Large intestine (tissue), 12 donors: ENCODE measurements at places on chromosomes 5 and 9. TPM values are rescaled to one million over a fixed set of nuclear protein-coding genes. Genes with fewer than 3 reads are reported as not detected.

- DNase-seq: no peak
These were observed 306.9 kb upstream of the ADAMTS16 start for GRCh38 chr5:4833104-4833738.

- no peak for DNase-seq
These were observed 77.7 kb downstream of the FOXD1 start for GRCh38 chr5:73370640-73371583.

BARHL1 gene
- 0.01 TPM for polyA plus RNA-seq

DNA sequence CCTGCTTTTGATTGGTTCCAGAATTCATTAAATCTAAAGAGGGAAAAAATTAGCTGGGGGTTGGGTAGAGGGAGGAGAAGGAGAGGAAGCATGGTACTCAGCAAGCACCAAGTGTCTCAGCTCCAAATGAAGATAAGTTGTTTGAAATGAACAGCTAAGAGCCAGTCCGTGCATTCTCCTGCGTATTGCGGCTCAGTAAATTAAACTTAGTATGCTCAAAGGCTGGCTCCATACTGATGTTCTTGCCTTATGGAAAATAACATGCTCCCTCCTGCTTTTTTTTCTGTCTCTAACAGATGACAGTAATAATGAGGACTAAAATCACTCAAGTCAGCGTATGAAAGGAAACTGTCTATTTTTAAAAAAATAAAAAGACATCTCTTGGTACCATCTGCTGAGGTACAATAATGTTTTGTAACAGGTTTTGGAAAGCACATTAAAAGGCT lies 161.0 kb downstream of the SPATA31D1 start:
- no peak for DNase-seq

KCNIP1 gene
- polyA plus RNA-seq: 2.8 TPM

DNA sequence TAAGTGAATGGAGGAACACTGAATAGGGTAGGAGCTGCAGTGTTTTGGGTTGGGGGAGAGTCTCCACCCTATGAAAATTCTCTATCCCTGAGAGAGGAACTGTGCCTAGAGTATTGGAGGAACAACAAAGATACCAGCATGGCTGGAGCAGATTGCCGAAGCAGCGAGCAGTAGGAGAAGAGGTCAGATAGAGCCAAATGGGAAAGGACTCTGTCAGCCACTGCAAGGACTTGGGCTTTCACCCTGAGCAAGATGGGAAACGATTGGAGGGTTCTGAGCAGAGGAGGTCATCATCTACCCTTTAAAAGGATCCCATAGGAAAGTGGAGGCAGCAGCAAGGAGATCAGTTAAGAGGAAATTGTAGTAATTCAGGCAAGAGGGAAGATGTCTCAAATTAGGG lies 4.4 kb upstream of the LYSMD3 start:
- no peak for DNase-seq

SLC6A7 gene
- polyA plus RNA-seq: 5.7 TPM

DNA sequence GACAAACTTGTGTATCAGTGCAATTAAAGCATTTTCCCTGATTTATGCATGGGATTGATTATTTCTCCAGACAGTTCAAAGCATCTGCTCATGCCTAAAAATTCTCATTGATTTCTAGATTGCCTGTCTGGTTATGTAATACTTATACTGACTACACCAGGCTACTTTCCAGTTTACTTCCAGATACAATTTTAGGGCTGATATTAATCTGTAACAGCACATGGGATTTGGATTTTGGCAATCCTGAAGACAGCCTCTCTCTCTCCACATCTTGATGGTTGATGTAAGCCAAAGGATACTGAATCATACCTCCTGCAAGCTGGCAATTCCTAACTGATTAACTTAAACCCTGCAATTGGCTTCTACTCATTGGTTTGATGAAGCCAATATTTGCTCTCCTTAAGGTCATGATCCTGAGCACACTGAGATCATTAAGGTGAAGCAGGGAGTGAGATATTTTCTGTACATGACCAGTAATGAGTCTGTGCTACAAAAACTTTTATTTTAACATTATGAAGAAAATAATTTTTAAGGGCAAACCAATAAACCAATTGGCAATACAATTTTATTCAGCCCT lies 25.7 kb upstream of the FBXL7 start:
- no peak for DNase-seq

DNA sequence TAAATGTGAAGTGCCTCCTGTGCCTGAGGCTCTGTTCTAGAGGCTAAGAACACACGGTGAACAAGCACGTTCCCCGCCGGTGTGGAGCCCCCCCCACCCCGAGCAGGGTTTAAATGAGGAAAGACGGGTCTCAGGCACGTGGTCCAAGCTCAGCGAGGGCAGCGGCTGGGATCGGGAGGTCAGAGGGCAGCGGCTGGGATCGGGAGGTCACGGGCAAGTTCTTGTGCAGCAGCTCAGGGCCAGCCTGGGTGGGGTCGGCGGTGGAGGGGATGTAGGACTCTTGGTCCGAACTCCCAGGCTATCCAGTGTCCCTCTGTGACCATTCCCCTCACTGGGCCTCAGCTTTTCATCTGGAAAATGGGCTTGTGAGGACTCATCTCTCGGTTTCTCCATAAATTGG lies 2.7 kb upstream of the GBGT1 start:
- DNase-seq: no peak
